ENCODE measurements at places on chromosomes 11 and 22. TPM values are rescaled to one million over a fixed set of nuclear protein-coding genes. Genes with fewer than 3 reads are reported as not detected.

CD44 gene
- 636 TPM for polyA plus RNA-seq

P2RY6 gene
- polyA plus RNA-seq, result 13.0 TPM

- no peaks in the 10 kb centered on the region for H3K27me3 ChIP-seq
- no peaks in the 10 kb centered on the region for H3K4me1 ChIP-seq
- H3K36me3 ChIP-seq, result no peaks in the 10 kb centered on the region
- no peak overlapping the region for H3K4me3 ChIP-seq
Observed at GRCh38 chr22:22098457-22099193, 116.0 kb upstream of the TOP3B start.

DNA sequence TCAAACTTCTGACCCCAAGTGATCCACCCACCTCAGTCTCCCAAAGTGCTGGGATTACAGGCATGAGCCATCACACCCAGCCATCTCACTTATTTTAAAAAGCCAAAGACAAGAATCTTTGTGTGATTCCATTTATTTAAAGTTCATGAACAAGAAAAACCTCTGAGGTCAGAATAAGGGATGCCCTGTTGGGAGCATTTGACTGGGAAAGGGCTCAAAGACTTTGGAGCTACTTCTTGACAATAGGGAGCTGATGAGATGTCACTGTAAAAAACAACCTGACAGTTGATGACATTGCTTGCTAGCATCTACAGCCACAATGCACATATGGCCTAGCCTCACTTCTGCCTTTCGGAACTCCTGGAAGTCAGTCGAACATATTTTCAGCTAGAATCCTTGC is 5.1 kb upstream of the ZNF280B start:
- H3K4me1 ChIP-seq, result no peaks in the 10 kb centered on the region
- H3K4me3 ChIP-seq, result no peak overlapping the region
- DNase-seq, result no peak
- no peak overlapping the region for H3K27ac ChIP-seq

MMP1 gene
- polyA plus RNA-seq, result 14.1 TPM

All from lung (tissue), 17 donors.